Regular cardiac myocyte (primary cell): ENCODE measurements at places on chromosomes 12 and 14. TPM values are rescaled to one million over a fixed set of nuclear protein-coding genes. Genes with fewer than 3 reads are reported as not detected.

The COCH gene
- total RNA-seq, result 1.2 and 1.7 TPM in 2 replicates

The DCD gene
- total RNA-seq, result not detected in 2 replicates

The NOC4L gene
- 9.0 and 18.4 TPM in 2 replicates for total RNA-seq

The MANSC1 gene
- total RNA-seq, result 1.3 and 1.7 TPM in 2 replicates

The CLEC2D gene
- 1.2 and 2.3 TPM in 2 replicates for total RNA-seq
